ENCODE measurements at places on chromosomes 3 and 15.

DNA sequence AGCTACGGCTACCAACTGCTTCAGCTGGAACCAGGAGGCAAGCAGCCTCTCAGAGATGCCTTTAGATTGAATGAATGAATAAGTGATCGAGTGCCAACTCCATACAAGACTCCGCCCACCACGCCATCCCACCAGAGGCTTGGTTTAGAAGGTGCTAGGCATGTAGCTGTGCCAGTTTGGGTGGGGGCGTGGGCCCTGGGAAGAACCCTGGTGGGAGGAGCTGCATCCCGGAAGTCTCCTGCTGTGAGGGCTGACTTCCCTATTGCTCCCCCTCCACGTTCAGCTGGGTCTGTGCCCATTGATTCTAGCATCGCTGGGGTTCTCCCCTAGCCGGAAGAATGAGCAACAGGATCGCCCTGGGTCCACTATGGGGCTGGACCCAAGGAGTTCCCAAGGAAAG, 20.9 kb downstream of the LINGO1 start:
- no peak for DNase-seq

DNA sequence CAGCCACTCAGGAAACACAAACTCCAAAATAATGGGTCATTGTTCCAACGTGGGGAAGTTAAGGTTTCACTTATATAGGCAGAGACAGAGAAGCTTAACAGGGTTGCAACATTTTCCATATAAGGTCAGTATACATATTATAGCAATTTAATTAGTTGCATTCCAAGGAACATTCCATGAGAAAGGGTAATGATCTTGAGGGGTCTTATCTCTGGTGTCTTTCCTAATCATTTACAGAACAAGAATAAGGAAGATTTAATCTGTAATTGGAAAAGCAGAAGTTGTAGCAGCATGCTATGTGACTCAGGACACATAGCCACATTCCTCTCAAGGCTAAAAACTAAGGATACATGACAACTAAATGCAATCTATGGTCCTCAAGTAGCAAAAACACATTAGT, 4.9 kb downstream of the MNS1 start:
- DNase-seq = no peak

DNA sequence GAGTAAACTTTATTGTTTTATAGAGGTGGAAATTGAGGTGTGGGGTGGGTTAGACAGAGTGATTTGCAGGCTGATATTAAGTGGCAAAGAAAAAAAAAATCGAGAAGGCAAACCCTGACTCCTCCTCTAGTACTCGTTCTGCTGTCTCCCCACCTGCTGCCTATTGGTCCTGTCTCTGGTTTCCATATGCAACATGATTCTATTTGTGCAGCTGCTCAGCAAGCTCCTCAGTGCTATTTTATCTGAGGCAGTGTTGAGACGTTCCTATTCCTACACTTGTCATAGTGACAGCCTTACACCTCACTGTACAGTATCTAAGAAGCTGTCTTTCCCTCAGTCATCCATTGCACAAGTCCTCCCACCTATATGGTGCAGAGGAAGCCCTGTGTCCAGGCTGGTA, 45.1 kb downstream of the RSL24D1 start:
- no peak for DNase-seq

DNA sequence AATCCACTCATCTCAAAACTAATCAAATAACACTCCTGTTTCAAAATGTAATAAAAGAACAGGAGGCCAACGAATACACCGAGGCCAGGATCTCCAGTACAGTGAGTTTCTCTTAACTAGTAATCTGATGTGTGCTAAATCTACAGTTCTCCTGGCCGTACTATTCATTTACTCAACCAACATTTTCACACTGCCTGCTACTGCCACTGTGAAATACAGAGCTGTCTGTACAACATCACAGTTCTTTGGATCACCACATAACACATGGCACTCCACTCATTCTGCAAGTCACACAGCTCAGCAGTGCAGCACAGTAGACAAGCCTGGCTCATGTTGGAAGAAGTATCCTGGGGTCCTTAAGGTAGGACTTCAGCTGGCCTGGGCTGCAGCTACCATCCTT, 21.9 kb downstream of the RIOX2 start:
- DNase-seq = no peak

DNA sequence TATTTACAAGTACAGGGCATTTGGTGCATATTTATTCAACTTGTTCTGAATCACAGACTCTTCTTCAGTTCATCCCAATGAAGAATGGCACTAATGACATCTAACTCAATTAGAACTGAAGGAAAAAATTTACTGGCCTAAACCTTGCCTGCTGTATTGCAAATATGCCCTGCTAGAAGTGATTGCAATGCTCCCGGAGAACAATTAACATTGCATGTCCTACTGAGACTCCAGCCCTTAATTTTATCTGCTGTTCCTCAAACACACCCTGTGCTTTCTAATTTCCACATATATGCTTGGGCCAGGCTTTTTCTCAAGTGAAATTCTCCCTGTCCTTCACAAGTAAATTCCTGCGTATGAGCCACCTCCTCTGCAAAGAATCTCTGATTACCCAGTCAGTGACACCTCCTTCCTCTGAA, 8.3 kb downstream of the ACKR4 start:
- DNase-seq = no peak

DNA sequence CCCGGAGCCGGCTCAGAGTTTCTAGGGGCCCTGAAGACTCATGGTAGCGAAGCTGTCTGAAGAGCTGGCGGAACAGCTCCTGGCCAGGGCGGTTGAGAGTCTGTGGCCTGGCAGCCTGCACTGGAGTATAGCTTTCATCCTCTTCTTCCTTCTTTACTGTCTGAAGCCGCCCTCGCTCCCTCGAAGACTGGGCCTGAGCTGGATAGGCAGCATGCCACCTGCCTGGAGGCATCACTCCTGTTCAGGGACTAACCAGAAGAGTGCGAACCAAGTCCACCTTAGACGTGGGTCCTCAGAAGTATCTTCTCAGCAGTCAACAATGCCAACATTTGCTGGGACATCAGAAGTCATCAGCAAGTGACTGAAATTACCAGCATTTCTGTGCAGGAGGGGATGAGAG, 22.2 kb downstream of the ZNF445 start:
- no peak for DNase-seq

DNA sequence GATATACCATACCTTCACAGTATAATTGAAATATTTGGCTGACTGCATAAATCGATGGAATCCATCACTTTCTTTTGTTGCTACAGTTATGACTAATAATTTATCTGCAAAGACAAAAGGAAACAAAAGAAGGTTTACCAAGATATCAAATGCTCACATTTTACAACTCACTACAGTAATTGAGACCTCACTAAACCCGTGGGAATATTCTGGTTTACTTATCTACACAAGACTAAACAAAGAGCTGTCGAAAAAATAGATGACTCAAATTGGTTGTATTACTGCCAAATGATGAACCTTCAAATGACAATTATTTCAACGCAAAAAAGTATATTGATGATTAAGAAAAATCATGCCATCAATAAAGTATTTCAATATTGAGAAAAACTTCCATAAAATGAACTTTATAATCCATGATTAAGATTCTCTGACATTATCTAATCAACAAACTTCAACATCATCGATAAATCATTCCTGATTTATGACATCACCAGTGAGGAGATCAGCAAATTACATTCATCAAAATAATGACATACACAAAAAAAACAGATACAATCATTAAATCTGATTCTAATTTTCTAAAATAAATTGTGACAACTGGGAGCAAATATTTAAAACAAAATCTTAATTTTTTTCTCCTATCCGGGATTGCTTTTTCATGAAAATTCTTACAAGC, 36.7 kb downstream of the PLOD2 start:
- no peak for DNase-seq

- no peak for DNase-seq
Measured at GRCh38 chr3:68703066-68703465, 229.3 kb downstream of the TAFA4 start.

- DNase-seq = no peak
Measured at GRCh38 chr3:171986176-171986575, 53.2 kb upstream of the FNDC3B start.

DNA sequence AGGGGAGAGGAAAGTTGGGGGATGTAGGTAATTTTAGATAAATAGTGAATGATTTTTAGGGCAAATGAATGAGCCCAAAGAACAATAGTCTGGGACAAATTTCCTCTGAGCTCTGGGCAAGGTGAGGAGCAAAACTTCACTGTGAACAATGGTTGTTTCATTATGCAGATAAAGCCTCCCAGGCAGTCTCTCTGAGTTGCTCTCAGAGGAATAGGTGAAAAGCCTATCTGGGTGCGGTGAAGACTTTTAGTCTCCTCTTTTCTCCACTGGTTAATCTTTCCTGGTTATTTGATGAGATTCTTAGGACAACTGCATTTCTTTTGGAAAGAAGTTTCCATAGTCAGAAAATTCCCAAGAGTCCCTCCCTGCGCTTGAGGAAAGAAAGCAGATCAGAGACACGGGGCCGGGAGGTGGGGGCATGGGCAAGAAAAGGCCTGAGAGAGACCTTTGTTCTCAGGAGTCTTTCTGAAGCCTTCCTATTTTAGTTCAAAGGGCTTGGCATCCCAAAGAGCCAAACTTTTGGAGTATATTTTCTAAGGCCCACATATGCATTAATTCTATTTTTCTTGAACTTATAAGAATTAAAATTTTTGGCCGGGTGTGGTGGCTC, 353.6 kb upstream of the SLCO3A1 start:
- DNase-seq = no peak

- DNase-seq = no peak
Measured at GRCh38 chr3:29708884-29709283, 428.0 kb downstream of the RBMS3 start.

- DNase-seq = no peak
Measured at GRCh38 chr3:170697131-170697530, 111.3 kb upstream of the SLC7A14 start.

DNA sequence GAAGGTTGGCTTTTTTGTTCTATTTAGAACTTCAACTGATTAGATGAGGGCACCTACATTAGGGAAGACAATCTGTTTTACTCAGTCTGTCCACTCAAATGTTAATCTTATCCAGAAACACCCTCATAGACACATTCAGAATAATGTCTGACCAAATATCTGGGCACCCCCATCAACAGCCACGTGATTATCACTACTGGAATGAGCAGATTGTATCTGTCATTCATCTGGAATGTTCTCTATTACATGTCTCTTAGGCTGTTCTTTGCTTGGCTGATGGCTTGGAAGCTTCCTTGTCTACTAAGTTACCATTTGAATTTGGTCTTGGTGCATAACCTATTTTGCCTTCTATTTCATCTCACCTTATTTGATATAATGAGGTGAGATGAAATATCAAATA, 15.7 kb upstream of the LRRC58 start:
- DNase-seq = no peak

GRCh38 chr3:150268426-150269391, 139.4 kb upstream of the TSC22D2 start:
- no peak for DNase-seq

DNA sequence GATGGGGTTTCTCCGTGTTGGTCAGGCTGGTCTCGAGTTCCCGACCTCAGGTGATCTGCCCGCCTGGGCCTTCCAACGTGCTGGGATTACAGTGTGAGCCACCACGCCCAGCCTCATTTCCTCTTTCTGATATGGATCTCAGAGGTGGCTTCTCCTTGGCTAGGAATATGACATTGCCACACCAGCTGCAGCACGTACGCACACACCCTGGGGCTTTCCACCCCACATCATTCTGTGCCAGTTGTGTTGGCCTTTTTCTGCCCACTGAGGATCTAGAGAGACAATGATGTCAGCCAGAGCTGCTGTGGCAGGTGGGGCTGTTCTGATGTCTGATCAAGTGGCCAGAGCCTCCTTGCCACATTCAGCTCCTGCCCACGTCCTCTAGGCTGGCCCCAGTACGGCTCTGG, 29.0 kb downstream of the TMEM45A start:
- no peak for DNase-seq
